ENCODE measurements at places on chromosomes 12 and 14.

- no peak for DNase-seq
These were observed 124.5 kb upstream of the ARHGAP5 start for GRCh38 chr14:31952573-31952972.

DNA sequence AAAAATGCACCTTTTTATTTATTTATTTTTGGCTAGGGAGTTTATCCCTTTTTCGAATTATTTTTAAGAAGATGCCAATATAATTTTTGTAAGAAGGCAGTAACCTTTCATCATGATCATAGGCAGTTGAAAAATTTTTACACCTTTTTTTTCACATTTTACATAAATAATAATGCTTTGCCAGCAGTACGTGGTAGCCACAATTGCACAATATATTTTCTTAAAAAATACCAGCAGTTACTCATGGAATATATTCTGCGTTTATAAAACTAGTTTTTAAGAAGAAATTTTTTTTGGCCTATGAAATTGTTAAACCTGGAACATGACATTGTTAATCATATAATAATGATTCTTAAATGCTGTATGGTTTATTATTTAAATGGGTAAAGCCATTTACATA, 14.9 kb upstream of the SNAPC1 start:
- no peak for DNase-seq

GRCh38 chr12:128813883-128814282, 9.9 kb downstream of the SLC15A4 start:
- no peak for DNase-seq

GRCh38 chr12:96985515-96986362, 78.7 kb downstream of the NEDD1 start:
- DNase-seq: peak; percentile 74

GRCh38 chr12:94228488-94228907, 80.1 kb downstream of the PLXNC1 start:
- no peak for DNase-seq

GRCh38 chr14:70663707-70664179, 22.0 kb downstream of the TTC9 start:
- no peak for DNase-seq

DNA sequence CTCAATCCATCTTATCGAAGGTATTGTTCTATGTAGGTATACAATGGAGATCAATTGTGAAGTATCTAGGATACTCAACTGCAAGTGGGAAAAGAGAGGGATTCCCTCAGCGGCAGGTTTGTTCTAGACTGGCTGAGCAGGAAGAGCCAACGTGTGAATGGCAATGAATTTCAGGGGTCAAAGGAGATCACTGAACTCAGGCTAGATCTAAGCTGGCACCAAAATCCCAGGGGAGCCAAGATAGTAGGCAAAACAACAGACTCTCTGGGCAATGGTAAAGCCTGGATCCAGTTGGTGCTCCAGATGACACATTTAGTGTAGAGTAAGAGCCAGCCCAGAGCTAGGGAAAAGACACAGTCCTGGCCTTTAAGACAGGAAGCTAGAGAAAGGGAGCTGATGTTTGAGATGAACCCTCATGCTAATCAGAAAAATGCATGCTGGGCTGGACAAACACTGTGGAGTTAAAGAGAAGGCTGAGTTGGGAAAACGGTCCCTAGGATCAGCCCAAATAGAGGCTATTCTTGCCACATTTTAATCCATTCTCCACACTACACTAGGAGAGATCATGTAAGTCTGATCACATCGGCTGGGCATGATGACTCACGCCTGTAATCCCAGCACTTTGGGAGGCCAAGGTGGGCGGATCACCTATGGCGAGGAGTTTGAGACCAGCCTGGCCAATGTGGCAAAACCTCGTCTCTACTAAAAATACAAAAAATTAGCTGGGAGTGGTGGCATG, 45.6 kb downstream of the EFCAB11 start:
- DNase-seq: no peak

- DNase-seq: no peak
These were observed 32.4 kb upstream of the AP4S1 start for GRCh38 chr14:30993071-30993470.

DNA sequence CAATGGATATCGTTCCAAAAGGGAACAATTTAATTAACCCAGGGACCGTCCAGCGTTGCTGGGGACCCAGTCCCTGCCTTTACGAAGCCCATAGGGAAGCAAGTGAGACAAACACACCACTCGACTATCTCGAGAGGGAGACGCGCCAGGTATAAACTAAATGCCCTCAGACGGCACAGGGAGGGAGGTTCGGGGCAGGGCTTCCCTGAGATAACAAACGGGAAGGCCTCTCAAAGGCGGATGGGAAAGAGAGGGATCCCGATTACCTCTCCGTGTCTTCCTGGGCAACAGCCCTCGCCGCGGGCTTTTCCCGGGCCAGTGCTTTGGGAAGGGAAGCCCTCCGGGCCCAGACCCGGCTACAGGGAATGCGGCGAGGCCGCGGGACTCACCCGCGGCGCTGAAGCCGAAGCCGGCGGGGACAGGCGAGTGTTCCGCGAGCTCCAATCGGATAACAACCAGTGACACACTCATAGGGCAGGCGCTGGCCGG, 390 bp downstream of the BRAP start:
- no peak for DNase-seq

GRCh38 chr14:56310643-56311042, 192.4 kb downstream of the PELI2 start:
- DNase-seq: no peak

DNA sequence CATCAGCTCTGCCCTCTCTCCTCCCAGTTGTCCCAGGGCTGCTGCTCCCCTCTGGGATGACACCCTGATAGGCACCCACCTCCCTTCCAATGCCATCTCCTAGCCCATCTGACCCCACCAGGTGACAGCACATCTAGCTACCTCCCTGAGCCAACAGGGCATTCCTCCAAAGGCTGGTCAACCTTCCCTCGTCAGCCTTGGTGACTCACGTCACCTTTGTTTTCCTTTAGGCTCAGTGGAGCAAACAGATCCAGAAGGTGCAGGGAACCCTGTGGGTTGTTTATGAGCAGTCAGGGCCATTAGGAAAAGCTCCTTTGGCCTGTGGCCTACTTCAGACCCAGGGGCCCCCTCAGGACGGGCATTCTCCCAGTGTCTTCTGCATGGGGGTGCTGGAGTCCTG, 32.4 kb downstream of the PIGH start:
- DNase-seq: no peak

- no peak for DNase-seq
These were observed 181.1 kb upstream of the HIF1A start for GRCh38 chr14:61513986-61514830.

- DNase-seq: no peak
These were observed 20.8 kb upstream of the SAV1 start for GRCh38 chr14:50688875-50689274.

- no peak for DNase-seq
These were observed 74.7 kb upstream of the GZMB start for GRCh38 chr14:24708684-24709083.

DNA sequence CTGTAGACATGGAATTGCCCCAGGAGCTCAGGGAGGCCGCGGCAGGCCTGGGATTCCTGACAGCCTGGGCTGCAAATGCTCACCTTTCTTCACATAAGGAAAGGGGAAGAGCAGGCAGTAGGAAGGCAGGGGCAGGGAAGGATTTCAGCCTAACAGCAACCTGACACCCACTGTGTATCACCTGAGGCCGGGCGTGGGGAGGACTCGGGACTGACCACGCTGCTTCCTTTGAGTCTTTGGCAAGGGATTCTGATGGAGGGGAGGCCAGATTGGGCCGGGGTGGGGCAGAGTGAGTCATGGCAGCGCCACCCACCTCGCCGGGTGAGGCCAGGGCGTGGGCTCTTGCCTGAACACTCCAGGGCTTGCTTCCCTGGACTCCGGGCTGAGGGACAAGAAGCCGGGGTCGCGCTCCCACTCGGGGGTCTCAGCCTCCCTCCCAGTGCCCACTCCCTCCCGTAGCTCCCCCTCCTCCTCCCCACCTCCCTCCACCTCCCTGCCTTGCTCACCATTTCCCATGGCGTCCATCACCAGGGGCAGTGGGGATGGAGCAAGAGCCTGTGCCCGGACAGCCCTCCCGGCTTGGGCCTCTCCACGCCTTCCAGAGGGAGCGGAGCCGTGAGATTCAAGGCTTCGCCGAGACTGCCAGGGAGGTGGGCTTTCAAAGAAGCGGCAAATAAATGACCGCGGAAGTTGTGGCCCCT, 247.9 kb upstream of the RTL1 start:
- DNase-seq: no peak

DNA sequence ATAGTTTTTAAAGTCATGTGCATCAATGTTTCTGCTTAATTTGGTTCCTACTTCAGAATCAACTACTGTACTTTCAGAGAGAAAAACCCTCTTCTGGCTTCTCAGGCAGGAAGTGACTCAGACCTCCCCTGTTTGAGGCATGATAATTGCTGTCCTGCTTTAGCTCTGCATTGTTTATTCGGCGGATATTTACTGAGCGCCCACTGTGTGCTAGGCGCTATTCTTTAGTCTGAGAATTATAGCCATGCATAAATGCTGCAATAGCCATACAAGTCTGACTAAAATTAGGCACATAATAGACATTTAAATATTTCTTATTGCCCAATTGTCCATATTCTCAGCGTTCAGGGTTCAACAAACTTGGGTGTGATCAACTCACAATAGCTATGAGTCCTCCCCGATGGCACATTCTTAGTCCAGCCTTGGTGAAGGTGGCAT, 6.1 kb upstream of the AMIGO2 start:
- peak; percentile 90 for DNase-seq

DNA sequence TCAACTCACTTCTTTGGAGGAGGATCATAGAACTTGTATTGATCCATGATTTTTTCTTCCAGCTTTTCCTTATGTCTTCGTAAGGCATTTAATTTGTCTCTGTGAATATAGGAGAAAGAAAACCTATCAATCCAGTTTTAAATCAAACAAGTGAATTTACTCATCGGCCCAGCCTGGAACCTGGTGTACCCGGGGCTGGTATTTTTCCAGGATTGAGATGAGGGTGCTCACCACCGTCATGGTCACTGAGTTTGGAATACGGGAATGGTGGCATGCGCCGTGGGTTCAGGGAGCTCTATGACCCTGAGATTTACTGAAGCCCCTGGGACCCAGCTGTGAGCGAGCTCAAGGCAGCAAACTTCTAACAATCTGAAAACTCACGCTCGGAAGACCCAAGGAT, 46.5 kb upstream of the GPR68 start:
- no peak for DNase-seq

GRCh38 chr14:61213920-61214319, 67.2 kb downstream of the TMEM30B start:
- no peak for DNase-seq

DNA sequence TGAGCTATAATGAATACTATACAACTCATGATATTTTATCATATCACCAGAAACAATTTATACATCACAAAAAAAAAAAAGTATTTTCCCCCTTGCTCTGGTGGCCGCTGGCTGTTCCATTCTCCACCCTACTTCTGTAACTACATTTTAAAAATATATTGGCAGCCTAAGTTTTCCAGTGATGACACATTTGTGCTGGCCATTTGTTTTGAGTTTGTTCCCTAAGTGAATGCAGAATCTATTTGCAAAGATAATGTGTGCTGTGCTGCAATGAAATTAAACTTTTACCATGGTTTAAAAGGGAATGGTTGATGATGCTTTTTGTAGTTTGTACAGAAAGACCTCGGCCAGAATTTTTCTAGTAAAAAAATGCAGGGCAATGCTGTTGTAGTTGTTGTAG, 1092.8 kb downstream of the TMTC2 start:
- no peak for DNase-seq

GRCh38 chr12:128783129-128783574, 40.6 kb downstream of the SLC15A4 start:
- DNase-seq: no peak

GRCh38 chr12:81596558-81596957, 162.6 kb downstream of the PPFIA2 start:
- DNase-seq: no peak

DNA sequence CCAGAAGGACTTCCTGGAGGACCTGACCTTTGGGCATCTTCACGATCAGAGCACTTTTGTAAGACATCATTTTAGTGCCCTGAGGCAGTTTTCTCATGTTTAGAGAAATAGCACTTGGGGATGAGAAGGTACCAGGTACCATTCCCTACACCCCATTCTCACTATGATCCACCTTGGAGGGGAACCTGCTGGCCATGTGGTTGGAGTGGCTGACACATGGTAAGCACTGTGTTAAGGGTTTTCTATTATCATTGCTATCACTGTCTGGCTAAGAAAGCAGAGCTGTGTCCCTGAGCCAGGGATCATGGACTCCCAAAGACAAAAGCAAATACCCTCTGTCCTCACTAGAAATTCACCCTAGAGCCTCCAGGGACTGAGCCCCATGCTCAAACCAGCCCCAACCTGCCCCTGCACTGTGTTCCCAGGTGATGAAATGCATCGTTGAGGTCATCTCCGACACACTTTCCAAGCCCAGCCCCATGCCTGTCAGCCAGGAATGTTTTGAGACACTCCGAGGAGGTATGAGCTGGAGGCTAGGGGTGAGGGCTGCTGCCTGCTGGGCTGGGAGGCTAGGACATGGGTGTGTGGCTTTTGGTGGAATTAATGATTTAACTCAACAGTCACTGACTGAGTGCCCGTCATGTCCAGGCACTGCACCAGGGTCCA, 3.4 kb downstream of the CHGA start:
- DNase-seq: no peak

GRCh38 chr12:3380200-3381043, 110.6 kb upstream of the PRMT8 start:
- DNase-seq: no peak

GRCh38 chr12:117980616-117981015, 11.8 kb upstream of the KSR2 start:
- no peak for DNase-seq

- no peak for DNase-seq
These were observed 8.7 kb downstream of the CCND2 start for GRCh38 chr12:4282103-4282891.

DNA sequence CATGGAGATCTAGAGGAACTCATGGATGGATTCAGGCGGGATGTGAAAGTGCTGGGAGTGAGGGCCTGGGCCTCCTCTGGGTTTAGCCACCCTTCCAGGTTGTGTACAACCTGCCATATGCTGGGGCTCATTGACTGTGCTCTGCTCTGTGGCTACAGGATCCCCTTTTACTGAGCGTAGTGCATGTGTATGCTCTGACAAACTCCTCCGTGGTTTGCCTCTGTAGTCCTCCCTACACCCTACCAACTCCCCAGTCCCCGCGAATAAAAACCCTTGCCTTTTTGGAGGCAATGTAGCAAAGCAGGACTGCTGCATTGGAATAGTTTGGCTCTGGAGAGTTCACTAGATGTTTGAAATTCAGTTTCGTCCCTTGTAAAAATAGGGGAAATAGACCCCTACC, 17.4 kb downstream of the JDP2 start:
- DNase-seq: no peak

- DNase-seq: peak; percentile 74
These were observed 91.0 kb downstream of the SLC8A3 start for GRCh38 chr14:70097576-70098249.

DNA sequence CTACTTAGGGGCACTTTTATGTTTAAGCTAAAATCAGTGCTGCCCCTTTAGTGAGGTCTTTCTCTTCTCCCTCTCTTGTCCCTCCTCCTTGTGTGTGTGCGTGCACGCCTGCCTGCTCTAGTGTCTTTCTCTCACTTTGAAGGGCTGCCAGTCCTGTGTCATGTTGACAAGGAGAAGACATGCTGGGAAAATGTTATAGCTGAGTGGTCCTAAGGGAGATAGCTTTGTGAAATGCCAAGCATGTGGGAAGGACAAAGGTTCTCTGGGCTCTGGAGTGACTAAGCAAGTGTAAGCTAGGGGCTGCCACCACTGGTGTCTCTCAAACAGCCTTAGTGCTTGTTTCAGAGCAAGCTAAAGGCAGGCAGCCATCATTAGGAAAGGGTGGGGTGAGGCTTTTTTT, 108.4 kb downstream of the EMP1 start:
- no peak for DNase-seq

- DNase-seq: no peak
These were observed 14.8 kb downstream of the PLEKHA5 start for GRCh38 chr12:19144287-19144686.

Data from NCI-H774 (cell line).